ENCODE measurements at places on chromosomes 6 and 20.

DNA sequence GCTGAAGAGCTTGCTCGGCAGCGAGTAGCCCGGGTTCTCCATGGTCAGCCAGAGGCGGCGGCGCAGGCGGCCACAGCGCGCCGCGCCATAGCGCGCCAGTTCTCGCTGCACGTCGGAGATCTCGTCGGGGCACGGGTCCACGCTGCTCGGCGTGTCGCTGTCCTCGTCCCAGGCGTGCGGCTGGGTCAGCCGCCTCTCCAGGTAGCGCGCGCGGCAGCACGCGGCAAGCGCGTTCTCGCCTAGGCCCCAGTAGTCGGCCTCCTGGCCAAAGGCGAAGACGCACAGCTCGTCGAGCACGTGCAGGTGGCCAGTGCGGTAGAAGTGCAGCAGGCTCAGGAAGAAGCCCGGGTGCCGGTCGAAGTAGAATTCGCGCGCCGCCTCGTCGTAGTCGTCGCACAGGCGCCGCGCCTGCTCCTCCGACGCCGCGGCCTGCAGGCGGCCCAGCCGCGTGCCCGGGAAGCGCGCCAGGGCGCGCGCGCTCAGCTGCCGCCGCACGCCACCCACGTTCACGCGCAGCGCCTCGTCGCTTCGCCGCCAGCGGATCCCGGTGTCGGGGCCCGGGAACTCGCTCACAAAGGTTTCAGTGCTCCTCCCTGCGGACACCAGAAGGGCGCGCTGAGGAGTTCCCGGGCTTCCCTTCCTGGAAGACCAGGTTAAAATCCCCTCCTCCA lies 2.7 kb downstream of the KCNS1 start:
- peak; percentile 11 for DNase-seq

GRCh38 chr20:38258545-38259215 lies 1.9 kb downstream of the KIAA1755 start:
- DNase-seq = no peak

- no peak for DNase-seq
Measured at GRCh38 chr6:157134402-157135047, 188.8 kb downstream of the TMEM242 start.

DNA sequence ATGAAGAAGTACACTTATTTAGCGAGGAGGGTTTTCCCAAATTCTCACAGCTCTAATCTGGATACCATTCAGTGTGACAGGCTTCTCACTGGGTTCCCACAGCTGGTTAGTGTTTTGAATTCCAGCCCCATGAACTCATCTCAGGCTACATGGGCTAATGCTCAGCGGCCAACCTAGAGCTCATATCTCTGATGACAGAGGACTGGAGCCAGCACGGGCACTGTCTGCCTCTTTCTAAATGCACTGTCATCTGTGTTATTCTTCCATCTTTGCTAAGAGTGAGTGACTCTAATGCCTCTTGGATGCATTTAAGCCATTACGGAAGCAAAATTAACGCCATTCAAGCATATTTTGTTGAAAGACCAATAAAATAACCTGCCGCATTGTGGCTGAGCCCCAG lies 308.9 kb upstream of the JAG1 start:
- no peak for DNase-seq

- DNase-seq = no peak
Measured at GRCh38 chr20:53737396-53738038, 143.9 kb upstream of the ZNF217 start.

GRCh38 chr20:43752051-43752360 lies 25.2 kb upstream of the GTSF1L start:
- no peak for DNase-seq

GRCh38 chr6:67210450-67210849 lies 1424.6 kb upstream of the ADGRB3 start:
- no peak for DNase-seq

GRCh38 chr6:2919886-2920285 lies 16.8 kb upstream of the SERPINB9 start:
- DNase-seq = no peak

- no peak for DNase-seq
Measured at GRCh38 chr20:47280228-47280627, 76.3 kb downstream of the ZMYND8 start.

DNA sequence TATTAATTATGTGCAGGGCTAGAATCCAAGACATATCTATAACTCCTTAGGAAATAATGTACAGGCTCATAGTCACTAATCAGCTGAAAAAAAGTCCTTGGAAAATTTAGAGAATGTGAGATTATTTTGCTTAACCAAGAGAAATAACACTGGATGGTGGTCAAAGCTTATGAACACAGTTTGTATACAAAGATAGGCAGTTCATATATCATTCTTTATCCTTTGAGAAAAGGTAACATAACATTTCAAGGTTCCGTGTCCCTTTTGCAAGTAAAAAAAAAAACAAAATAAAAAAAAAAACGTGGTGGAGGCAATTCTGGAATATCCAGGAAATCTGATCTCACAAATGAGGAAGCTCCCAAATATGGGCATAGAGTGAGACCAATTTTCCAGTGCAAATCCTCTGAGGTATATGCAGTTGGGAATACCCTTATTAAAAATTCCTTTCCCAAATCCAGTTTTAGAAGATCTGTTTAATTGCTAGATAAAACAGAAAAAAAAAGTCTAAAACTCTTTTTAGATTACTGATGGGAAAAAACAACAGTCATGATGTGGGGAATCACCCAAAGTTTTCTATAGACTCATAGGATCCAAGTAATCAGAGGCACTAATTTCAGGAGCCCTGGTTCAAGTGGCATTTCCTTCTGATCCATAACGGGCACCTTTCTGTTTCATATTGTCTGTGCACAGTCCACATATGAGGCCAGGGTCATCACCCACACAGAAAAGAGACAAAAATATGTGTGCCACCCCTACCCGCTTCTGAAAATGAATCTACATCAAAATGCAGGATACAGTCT lies 17.7 kb upstream of the TNFAIP3 start:
- no peak for DNase-seq

All from stimulated activated CD4-positive, alpha-beta T cell treated with anti-CD3 and anti-CD28 coated beads, Interleukin-4, amount 100 ng/mL, for 4 hours (primary cell).